ENCODE measurements at places on chromosomes 13 and 19. TPM values are rescaled to one million over a fixed set of nuclear protein-coding genes. Genes with fewer than 3 reads are reported as not detected.

SPRED3 gene
- not detected for polyA plus RNA-seq

NDUFA13 gene
- 316 TPM for polyA plus RNA-seq

JOSD2 gene
- polyA plus RNA-seq: 22.4 TPM

ZNF615 gene
- 10.3 TPM for polyA plus RNA-seq

RUBCNL gene
- 0.30 TPM for polyA plus RNA-seq

GRCh38 chr13:114124431-114124830 lies 8.0 kb downstream of the RASA3 start:
- no peak for DNase-seq

GRCh38 chr19:51478381-51479234 lies at the start of gene CEACAM18:
TSS of gene CEACAM18 (plus strand) at chr19:51478539.
- no peak for DNase-seq

- no peak for DNase-seq
Observed at GRCh38 chr13:35649162-35649561, 172.7 kb upstream of the MAB21L1 start.

DNA sequence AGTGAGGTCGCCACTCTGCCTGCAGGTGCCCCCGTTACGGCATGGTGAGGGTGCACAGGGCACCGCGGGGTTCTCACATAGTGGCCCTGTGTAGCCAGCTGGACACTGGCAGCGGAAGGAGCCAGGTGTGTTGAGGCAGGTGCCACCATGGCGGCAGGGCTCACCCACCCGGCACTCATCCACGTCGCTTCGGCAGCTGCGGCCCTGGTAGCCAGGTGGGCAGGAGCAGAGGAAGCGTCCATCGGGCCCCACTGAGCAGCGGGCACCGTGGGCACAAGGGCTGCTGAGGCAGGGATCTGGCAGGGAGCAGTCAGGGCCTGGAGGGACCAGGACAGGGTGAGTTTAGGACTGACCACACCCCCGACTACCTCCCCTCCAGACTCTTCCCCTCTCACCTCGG lies 8.8 kb downstream of the NOTCH3 start:
- DNase-seq: no peak

GRCh38 chr19:9793071-9793591 lies 24.6 kb upstream of the ZNF846 start:
- DNase-seq: peak; percentile 65

All from CD4-positive, alpha-beta memory T cell (primary cell).